ENCODE measurements at places on chromosomes 11 and 22.
A peak's percentile ranks its signal among the peaks of the same experiment; 100 is the strongest.

GRCh38 chr11:10318527-10318802, 13.6 kb downstream of the ADM start:
- no peak for DNase-seq

DNA sequence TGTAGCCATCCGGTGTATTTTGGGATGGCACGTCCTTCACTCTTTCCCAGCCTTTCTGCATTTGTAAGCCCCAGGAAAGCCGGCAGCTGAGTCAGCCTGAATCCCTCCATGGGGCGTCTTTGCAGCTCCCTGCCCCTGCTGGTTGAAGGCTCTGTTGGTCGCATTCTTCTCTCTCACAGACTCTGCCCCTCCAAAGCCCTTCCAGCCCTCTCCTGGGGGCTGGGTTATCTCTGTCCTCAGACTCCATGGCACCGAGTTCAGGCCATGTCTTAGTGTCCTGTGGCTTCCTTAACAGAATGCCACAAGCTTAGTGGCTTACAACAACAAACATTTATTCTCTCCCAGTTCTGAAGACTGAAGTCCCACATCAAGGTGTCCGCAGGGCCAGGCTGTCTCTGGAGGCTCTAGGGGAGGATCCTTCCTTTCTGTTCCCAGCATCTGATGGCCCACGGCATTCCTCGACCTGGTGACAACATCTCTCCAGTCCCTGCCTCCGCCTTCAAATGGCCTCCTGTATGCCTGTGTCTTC, 62.2 kb downstream of the BCR start:
- DNase-seq: no peak

GRCh38 chr22:36136475-36136874, 24.1 kb downstream of the APOL3 start:
- DNase-seq: no peak

GRCh38 chr22:50469377-50470305, 5.2 kb downstream of the SBF1 start:
- DNase-seq: peak; percentile 98

- peak; percentile 23 for DNase-seq
Measured at GRCh38 chr11:60130496-60130895, 42.0 kb downstream of the MS4A2 start.

DNA sequence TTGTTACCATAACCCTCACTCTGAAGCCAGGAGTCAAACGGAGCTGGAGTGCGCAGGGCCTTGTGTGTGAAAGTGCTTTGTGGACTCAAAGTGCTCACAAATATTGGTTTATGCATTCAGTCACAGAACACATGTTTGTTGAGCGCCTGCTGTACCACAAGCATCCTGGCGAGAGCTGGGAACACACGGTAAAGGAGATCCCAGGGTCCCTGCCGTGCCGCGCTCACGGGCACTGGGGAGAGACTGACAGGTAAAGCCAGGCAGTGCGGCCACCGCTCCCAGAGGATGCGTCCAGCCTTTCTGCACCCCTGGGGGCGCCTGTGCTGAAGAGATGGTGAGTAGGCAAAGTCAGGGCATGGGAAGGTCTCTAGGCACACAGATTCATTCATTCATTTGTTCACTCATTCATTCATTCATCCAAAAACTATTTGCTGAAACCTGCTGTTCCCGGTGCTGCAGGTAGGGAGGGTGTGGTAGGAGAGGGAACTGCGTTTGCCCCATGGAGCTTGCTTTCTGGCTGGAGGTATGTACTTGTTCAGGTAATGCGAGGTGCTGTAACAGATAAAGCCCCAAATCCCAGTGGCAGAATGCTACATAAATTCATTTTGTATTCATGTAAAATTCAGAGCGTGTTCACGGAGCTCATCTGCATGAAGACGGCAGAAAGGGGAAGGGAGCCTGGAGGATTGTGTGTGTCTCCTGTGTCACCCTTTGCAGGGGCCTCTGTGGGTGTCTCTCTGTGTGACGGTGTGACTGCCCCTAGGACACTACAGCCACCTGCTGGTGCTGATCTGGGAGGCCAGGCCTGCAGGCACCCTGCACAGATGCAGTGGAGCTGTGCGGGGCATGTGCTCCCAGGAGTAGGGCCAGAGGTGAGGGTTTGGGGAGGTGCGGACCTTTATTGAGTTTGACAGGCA, 167.0 kb upstream of the B3GAT1 start:
- no peak for DNase-seq

- DNase-seq: no peak
Measured at GRCh38 chr22:21933910-21934309, 18.7 kb downstream of the PPM1F start.

All from CD4-positive, alpha-beta T cell treated with Interleukin-17A for 1 hour (primary cell).